Fibroblast of skin of left biceps (primary cell): ENCODE measurements at places on chromosomes 4 and X.

DNA sequence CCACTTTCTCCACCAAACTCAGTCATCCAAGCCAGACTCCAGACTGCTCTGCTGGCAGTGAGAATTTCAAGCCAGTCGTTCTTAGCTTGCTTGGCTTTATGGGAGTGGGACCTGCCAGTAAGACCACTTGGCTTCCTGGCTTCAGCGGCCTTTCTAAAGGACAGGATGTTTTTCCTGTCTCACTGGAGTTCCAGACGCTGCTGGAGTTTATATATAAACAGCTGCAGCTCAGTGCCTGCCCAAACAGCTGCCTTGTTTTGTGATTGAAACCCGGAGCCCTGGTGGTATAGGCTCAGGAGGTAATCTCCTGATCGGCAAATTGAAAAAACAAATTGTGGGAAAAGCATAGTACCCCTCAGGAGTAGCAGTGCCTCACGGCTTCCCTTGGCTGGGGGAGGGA is 1165.8 kb upstream of the ADGRL3 start:
- no peak for DNase-seq

- DNase-seq: no peak
Observed at GRCh38 chr4:6724421-6725111, 8.6 kb downstream of the BLOC1S4 start.

DNA sequence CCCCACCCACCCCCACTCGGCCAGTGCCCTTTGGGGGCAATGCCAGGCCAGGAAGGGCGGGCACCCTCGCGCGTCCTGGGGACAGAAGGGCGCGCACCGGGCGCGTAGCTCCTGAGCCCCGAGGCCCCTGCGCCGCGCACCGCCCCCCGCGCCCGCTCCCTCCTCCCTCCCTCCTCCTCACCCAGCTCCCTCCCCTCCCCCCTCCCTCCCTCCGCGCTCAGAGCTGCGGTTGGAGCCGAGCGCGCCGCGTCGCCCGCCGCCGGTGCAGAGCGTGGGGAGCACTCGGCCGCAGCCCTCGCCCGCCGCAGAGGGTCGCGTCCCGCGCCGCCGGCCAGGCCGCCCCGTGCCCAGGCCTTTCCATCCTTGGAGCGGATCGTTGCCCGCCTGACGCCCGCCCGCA is at the start of gene ATP2B3:
TSS of gene ATP2B3 (plus strand) at position 220 of the 400 bp plus-strand sequence. CDS start 18,606 bp downstream, outside the sequence.
- DNase-seq: no peak

DNA sequence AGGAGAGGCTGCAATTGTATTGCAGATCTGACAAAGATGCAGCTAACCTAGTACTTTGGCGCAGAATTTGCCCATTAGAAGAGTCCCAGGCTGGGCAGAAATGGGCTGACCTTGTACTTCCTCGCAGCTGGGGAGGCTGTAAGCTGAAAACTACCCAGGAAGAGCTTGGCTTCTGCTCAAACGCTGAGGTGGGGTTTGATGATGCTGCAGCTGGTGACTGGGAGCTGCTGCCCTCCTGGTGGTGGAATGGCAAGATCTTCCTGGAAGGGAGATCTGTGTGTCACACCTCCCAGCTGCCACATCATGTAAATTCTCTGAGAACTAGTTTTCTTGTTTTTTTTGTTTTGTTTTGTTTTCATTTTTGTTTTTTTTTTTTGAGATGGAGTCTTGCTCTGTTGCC is 17.4 kb downstream of the CCNG2 start:
- no peak for DNase-seq
